Pancreas (tissue), 10 donors: ENCODE measurements at places on chromosomes 12 and 14. TPM values are rescaled to one million over a fixed set of nuclear protein-coding genes. Genes with fewer than 3 reads are reported as not detected.

ZBTB1 gene
- 11.5 TPM for polyA plus RNA-seq

SAMD15 gene
- polyA plus RNA-seq: 1.5 TPM

LRRC43 gene
- polyA plus RNA-seq: 0.57 TPM

RNF212B gene
- not detected for polyA plus RNA-seq

TEX52 gene
- not detected for polyA plus RNA-seq

TGFB3 gene
- 22.3 TPM for polyA plus RNA-seq

CLEC2A gene
- not detected for polyA plus RNA-seq

WNT1 gene
- not detected for polyA plus RNA-seq

COX8C gene
- polyA plus RNA-seq: not detected

CLEC4A gene
- polyA plus RNA-seq: 3.3 TPM

PUS1 gene
- 31.7 TPM for polyA plus RNA-seq

FOXA1 gene
- 0.15 TPM for polyA plus RNA-seq

PTGER2 gene
- 0.49 TPM for polyA plus RNA-seq

ANHX gene
- not detected for polyA plus RNA-seq

RNASE3 gene
- not detected for polyA plus RNA-seq

GALNT8 gene
- 1.7 TPM for polyA plus RNA-seq

IL22 gene
- not detected for polyA plus RNA-seq

DENND5B gene
- 2.4 TPM for polyA plus RNA-seq

C12orf54 gene
- 0.61 TPM for polyA plus RNA-seq

DPF3 gene
- polyA plus RNA-seq: 0.46 TPM

CEBPE gene
- polyA plus RNA-seq: not detected

MANSC4 gene
- polyA plus RNA-seq: 0.23 TPM

KRT2 gene
- not detected for polyA plus RNA-seq

CNIH1 gene
- polyA plus RNA-seq: 10.8 TPM

SSTR1 gene
- polyA plus RNA-seq: 0.95 TPM

ZFYVE21 gene
- polyA plus RNA-seq: 22.1 TPM

OLR1 gene
- polyA plus RNA-seq: 0.80 TPM
